Chondrocyte (in vitro differentiated cells): ENCODE measurements at places on chromosomes 5 and 9. TPM values are rescaled to one million over a fixed set of nuclear protein-coding genes. Genes with fewer than 3 reads are reported as not detected.
A peak's percentile ranks its signal among the peaks of the same experiment; 100 is the strongest.

- peaks cover 20% of the 10 kb centered on the region for H3K27me3 ChIP-seq
- no peaks in the 10 kb centered on the region for H3K4me1 ChIP-seq
- no peak overlapping the region for H3K27ac ChIP-seq
- DNase-seq: no peak
- no peak overlapping the region for H3K4me3 ChIP-seq
- no peaks in the 10 kb centered on the region for H3K36me3 ChIP-seq
Observed at GRCh38 chr9:27622693-27623340, 49.5 kb upstream of the C9orf72 start.

The PCDHB8 gene
- 1.1 to 3.1 TPM (median 1.7 TPM) in 3 replicates for total RNA-seq

DNA sequence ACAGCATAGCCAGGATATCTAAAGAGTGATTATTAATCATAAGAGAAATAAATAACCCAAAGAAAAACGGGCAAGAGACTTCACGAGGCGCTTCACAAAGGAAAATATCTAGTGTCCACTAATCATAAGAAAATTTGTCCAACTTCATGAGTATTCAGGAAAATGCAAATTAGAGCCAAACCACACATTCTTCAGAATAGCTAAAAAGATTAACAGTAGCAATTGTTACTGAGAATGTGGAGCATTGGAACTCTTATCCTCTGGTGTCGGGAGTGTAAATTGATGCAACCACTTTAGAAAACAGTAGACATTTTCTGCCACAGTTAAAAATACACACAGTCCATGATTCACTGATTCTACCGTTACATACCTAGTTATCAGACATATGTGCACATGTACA, 145.7 kb downstream of the CWC27 start:
- H3K36me3 ChIP-seq: peaks cover 6% of the 10 kb centered on the region
- H3K27me3 ChIP-seq: no peaks in the 10 kb centered on the region
- H3K4me1 ChIP-seq: no peaks in the 10 kb centered on the region
- no peak for DNase-seq
- H3K4me3 ChIP-seq: no peak overlapping the region

The C1QTNF2 gene
- total RNA-seq: 0.34 to 0.62 TPM (median 0.59 TPM) in 3 replicates

DNA sequence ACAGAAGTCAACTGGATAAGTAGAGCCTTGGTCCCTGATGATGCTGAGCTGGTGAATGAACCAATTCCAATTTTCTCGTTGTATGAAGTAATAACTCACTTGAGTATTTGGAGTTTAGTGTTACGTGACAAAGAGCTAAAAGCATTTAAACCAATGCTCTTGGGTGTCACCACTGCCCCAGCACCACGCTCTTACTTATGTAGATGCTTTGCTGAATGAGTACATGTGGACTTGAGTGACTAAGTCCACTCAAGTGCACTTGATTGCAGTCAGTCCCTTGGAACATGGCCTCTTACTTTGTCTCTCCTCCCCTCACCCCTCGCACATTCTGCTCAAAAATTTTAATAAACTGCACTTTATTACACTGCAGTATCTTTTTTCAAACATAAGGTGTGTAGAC, 184.0 kb downstream of the MAN2A1 start:
- H3K4me1 ChIP-seq: peaks cover 24% of the 10 kb centered on the region
- DNase-seq: no peak
- no peak overlapping the region for H3K27ac ChIP-seq
- H3K4me3 ChIP-seq: no peak overlapping the region
- H3K27me3 ChIP-seq: no peaks in the 10 kb centered on the region

The CCDC152 gene
- total RNA-seq: not detected in 3 replicates

The PTGES gene
- 0.95 to 3.3 TPM (median 1.3 TPM) in 3 replicates for total RNA-seq

- no peak overlapping the region for H3K4me3 ChIP-seq
- DNase-seq: no peak
- H3K4me1 ChIP-seq: peaks cover 19% of the 10 kb centered on the region
- H3K36me3 ChIP-seq: peaks cover 2% of the 10 kb centered on the region
Observed at GRCh38 chr9:34498553-34498952, 24.2 kb downstream of the ENHO start.

DNA sequence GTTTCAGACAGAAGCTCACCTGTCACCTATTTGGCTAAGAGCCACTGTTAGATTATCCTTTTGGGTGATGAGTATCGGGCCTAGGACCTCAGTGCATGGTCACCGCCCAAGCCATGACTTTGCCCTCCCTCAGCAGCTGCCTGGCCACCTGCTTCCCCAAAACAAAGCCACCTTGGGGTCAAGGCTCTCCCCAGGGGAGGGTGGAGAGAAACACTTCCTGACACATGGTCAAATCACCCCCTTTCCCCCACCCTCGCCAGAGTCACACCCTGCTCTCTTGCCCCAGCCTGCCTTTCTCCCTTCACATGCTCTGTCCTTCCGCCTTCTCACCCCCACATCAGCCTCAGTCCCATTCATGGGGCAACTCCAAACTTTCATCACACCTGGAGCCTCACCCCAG, 1.7 kb upstream of the HBEGF start:
- no peaks in the 10 kb centered on the region for H3K36me3 ChIP-seq
- peaks cover 18% of the 10 kb centered on the region for H3K4me1 ChIP-seq
- no peak overlapping the region for H3K27ac ChIP-seq
- H3K4me3 ChIP-seq: no peak overlapping the region
- DNase-seq: peak; percentile 29

GRCh38 chr5:67978171-67978570, 237.4 kb upstream of the PIK3R1 start:
- H3K4me1 ChIP-seq: peaks cover 21% of the 10 kb centered on the region
- no peaks in the 10 kb centered on the region for H3K36me3 ChIP-seq
- H3K27ac ChIP-seq: no peak overlapping the region
